ENCODE measurements at places on chromosomes 7 and 10. TPM values are rescaled to one million over a fixed set of nuclear protein-coding genes. Genes with fewer than 3 reads are reported as not detected.
A peak's percentile ranks its signal among the peaks of the same experiment; 100 is the strongest.

PLEKHA8 gene
- total RNA-seq = 13.8 TPM

- no peak for DNase-seq
These were observed 97.3 kb upstream of the STK17A start for GRCh38 chr7:43485580-43485979.

GCC1 gene
- 9.7 TPM for total RNA-seq

- no peak for DNase-seq
These were observed 194.3 kb downstream of the TPK1 start for GRCh38 chr7:144641389-144642044.

GRCh38 chr10:132328738-132329137 lies 3.3 kb upstream of the LRRC27 start:
- no peak for DNase-seq

OGDHL gene
- total RNA-seq = not detected

NODAL gene
- not detected for total RNA-seq

DNA sequence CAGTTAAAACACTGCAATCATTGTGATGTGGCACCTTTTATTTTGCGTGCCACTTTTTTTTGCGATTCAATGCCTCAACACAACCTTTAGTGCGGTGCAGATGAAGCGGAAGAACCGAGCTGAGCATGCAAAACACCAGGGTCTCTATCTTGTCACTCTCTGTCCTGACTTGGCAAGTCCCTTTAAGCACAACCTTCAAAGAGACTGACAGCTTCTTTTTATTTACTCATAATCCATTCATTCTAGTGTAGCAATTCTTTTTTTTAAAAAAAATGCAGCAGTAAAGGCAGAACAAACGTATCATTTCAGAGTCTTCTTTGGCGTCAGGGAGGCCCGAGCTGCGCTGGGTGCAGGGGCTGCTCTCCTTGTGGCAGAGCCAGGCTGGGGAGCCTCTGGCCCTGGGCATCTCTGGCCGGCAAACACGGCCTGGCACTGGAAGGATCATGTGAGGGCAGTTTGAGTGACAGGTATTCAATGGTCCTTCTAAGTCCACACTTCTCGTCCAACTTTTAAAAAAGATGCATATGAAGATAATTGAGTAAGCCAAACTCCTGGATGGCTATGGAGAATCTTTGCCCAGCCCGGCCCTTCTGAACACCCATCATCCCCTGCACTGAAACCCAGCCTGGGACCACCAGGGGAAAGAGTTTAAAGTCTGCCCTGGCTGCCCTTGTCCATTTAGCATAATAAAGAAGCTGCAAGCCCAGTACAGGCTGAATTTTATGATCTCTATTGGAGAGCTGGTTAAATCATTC lies 3.9 kb downstream of the PTF1A start:
- no peak for DNase-seq

- DNase-seq = peak; percentile 86
These were observed 3.5 kb downstream of the APBB1IP start for GRCh38 chr10:26441491-26442214.

GRCh38 chr10:74863551-74863950 lies 37.2 kb downstream of the KAT6B start:
- DNase-seq = no peak

UPK3B gene
- total RNA-seq = not detected

- no peak for DNase-seq
These were observed 7.5 kb upstream of the KIFBP start for GRCh38 chr10:68981074-68981473.

GRCh38 chr7:33711231-33712019 lies 193.9 kb upstream of the BMPER start:
- DNase-seq = peak; percentile 12

DNA sequence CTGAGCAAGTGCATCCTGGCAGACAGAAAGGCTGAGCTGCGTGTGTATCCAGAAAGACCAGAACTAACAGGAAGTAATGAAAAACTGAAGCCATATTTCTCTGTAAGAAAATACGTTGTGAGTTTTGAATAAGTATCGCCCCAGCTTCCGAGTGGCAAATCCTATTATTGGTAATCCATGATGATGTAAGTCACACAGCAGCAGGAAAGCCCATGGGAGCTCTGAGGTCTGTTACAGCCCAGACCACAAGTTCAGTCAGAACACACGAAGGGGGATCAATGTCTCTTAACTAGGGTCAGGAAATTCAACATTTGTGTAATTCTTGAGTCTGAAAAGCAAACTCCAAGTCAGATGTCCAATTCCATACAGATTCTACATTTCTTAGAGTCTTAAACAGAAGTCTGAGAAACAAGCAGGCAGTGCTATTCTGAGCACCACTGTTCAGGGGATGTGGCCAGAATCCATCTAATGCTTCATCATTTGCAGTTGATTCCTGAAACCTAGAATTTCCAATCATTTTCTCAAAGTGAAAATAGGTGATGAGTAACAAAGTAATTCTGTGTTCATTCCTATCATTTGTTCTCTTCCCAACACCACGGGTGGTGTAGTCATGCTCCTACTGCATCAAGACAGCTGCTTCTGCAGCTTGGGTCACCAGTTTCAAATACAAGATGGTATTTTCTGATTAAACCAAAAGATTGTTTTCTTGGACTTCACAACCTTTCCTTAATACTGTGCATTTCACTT lies at the start of gene LRIT2:
Gene LRIT2, minus strand, starts transcription at position 118 of the 747 bp plus-strand sequence. Its CDS starts 24 bp downstream, at position 94.
- DNase-seq = no peak

DNA sequence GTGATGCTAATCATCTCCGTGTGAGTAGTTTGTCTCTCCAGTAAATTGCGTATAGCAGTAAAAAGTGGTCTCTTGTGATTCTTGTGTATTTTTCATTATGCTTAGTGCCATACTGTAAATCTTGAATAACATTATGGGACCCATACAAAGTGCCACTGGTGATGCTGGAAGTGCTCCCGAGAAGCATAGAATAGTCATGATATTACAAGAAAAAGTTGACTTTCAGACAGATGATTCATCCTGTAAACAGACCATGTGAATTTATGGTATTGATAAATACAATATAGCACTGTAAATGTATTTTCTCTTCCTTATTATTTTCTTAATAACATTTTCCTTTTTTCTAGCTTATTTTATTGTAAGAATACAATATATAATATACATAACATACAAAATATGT lies 74.6 kb upstream of the CDK6 start:
- DNase-seq = no peak

PRKCQ gene
- not detected for total RNA-seq

DNA sequence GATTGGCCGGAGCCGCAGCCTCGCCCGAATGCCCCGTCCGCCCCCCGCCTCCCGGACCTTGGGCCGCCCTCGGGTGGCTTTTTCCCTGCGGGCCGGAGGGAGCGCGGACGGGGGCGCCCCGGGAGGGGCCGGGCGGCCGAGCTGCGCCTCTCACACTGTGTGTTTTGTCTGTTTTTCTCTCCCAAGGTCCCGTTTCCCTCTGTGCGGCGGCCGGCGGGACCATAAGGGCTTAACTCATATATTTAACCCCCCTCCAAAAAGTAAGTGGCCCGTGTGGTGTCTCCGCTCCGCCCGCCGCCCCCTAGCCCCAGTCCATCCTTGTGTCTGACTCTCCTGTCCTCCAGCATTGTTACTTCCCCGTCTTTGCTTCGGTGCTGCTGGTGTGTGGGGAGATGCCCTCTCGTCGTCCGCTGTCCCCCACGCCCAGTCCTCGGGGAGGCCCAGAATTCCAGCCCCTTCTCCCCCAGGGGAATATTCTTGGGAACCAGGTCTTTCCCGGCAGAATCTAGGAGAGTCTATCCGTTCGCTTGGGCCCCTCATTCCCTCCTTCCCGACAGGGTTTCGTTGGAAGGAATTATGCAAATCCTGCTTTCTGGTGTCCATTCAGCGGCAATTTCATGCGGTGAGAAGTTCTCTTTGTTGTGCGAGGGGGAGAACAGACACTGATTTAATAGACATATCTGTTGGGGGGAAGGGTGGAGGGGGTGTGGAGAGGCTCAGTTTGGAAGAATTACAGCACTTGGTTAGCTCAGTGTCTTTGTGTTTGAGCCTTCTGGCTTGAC lies 1.3 kb downstream of the LCOR start:
- DNase-seq = peak; percentile 41

- no peak for DNase-seq
These were observed 130.8 kb downstream of the WNT2 start for GRCh38 chr7:117192108-117192507.

DNA sequence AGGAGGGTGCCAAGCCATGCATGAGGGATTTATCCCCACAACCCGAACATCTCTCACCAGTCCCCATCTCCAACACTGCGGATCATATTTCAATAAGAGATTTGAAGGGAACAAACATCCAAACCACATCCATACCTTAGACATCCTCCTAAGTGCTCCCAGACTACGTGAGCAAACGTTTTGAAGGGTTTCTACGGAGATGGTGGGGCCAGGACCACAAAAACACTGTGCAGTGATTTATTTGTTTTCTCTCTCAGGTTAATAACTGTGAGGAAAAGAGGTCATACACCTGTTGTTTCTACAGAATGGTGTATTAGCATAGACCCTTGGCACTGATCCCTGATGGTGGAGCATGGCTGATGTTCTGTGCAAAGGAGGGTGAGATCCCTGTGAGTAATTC lies 277.8 kb downstream of the FRMD4A start:
- no peak for DNase-seq

PILRA gene
- total RNA-seq = not detected

CRHR2 gene
- total RNA-seq = not detected

CCL24 gene
- not detected for total RNA-seq

GRCh38 chr10:17209881-17210280 lies 8.4 kb upstream of the TRDMT1 start:
- DNase-seq = no peak

MMD2 gene
- not detected for total RNA-seq

PARD3 gene
- 30.0 TPM for total RNA-seq

DNA sequence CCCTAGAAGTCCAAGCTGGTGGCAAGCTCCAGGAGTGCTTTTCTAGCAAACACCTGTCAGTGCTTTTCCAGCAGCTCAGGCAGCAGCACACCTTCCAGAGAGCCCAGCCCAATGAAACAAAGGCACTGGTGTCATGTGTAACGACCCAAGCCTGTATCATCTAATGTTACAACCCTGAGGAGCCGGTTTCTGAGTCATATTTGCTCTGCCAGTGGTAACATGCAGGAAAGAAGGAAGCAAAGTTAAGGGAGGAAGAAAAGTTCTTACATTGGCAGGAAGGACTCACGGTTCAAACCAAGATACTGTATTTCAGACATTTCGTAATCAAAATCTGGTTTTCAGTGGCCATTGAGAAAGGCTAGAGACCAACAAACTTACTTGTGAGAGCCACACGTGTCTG lies at the start of gene ANKRD22:
Gene ANKRD22, minus strand, starts transcription at position 139 of the 400 bp plus-strand sequence. CDS start 237 bp downstream, outside the sequence.
- peak; percentile 59 for DNase-seq

RBP3 gene
- total RNA-seq = not detected

- peak; percentile 39 for DNase-seq
These were observed 61.8 kb upstream of the EEPD1 start for GRCh38 chr7:36090976-36091873.

DNA sequence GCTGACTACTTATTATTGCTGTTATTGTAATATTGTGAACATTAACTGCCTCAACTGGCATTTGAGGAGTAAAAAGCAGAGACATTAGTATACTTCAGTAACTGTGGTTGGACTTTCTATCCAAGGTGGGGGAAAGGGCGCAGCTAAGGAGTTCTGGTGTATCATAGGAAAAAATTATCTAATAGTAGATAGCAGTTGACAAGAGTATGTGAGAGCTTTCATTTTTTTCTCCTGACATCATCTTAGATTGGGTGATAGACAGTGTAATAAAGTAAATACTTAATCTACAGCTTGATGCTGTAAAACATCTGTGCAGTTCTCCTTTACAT lies 68.9 kb downstream of the PHTF2 start:
- no peak for DNase-seq

HTR5A gene
- not detected for total RNA-seq

MYH16 gene
- 1.1 TPM for total RNA-seq

GRCh38 chr10:27838361-27838760 lies 92.7 kb upstream of the MKX start:
- no peak for DNase-seq

DNA sequence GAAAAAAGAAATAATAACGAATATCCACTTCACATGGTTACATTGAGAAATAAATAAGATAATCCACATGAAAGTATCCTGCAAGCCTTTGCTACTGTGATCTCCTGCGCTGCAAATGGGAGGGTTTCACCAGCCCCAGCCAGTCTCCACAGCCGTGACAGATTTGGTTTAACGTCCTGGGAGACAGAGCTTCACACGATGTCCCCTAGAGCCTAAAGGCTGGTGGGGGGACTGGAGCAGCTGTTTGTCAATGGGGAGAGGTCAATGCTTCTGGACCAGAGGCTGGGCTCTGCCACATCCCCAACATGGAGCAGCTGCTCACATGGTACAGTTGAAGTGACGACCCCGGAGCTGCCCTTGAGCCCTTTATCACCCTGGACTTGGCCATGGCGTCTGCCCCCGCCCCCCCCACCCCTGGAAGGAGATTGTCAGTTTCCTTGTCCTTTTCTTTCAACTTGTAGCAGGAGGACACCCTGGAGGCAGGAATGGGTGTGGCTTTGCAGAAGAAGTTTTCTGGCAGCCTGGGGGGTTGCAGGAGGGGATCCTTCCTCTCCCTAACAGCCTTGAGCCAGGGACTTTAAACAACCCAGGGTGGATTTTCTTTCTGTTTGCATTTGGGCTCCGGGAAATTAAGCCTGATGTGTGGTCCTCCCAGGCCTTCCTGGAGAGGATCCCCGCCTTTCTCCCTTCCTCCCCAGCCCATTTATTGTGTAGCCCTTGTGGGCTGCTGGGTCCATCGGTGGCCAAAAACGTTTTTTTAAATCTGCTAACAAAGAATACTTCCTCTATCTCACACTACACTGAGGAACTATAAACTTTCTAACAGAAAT lies 37.0 kb upstream of the MXI1 start:
- no peak for DNase-seq

GRCh38 chr7:159034988-159035387 lies 109.7 kb downstream of the VIPR2 start:
- no peak for DNase-seq

- DNase-seq = no peak
These were observed 240.1 kb upstream of the PITRM1 start for GRCh38 chr10:3412646-3413045.

DNA sequence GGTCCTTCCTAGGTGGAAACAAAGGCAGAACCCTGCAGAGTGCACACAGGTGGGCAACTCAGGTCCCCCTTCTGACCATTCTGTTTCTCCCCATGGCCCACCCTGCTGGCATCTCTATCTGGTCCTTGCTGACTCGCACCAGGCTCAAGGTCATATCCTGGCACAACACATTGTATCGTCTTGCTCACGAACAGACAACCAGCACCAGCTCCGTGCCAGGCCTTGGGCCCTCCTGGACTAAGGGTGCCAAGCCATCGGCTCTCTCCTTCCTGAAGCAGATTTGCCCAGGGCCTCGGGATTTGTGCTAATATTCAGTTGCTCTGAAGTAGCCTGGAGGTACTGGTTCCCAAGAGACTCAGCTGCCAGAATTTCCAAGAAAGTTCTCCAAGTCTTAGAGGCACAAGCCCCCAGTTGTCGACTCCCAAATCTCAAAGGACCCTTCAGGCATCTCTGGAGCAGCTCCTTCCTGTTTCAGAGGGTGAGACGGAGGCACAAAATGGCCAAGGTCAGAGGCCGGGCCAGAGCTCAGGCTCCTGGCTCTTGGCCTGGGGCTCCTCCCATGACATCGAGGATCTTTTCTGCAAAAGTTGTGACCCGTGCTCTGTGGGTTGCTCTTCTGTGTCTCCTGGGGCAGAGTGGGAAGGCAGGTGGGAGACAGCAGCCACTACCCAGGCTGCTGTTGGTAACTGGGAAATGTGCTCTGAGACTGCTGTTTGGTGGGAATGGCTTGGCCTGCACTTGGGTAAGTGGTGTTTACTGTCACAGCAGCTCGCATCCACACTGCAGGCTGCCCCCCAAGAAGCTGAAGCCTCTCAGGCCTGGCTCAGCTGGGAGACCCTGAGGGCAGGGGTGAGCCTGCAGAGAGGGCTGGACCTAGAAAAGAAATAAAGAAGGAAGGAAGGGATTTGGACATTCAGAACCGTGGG lies 121.3 kb downstream of the RGS10 start:
- no peak for DNase-seq

All from RPMI7951 (cell line).